ENCODE measurements at places on chromosomes 7 and 10.

DNA sequence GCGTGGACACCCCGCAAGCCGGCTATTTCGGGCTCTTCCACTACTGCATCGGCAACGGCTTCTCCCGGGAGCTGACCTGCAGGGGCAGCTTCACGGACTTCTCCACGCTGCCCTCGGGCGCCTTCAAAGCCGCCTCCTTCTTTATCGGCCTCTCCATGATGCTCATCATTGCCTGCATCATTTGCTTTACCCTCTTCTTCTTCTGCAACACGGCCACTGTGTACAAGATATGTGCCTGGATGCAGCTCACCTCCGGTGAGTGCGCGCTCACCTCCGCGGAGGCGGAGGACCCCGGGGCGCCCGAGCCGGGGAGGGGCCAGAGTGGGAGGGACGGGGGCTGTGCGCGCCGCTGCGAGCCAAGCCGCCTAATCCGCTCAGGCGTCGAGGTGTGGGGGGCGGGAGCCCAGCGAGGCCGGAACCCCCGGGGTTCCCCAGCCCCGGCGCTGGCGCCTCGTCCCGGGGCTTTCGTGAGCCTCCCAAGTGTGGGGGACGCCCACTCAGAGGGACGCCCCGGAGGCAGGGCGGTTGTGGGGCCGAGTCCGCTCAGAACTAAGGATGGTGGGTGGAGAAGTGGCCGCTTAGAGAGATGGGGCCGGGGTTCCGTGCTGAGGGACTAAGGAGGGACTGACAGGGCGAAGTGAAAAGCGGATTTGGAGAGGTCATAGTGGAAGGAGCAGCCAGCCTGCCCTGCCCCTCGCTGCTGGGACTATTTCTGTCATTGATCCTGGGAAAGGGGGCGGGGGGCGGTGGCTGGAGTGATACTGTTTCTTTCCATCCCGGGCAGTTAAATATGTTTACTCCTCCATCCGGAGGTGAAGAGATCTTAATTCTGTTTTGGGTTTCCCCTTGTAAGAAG is 795 bp downstream of the LHFPL3 start:
- DNase-seq = no peak

GRCh38 chr7:69518705-69519077 is 79.6 kb upstream of the AUTS2 start:
- no peak for DNase-seq

DNA sequence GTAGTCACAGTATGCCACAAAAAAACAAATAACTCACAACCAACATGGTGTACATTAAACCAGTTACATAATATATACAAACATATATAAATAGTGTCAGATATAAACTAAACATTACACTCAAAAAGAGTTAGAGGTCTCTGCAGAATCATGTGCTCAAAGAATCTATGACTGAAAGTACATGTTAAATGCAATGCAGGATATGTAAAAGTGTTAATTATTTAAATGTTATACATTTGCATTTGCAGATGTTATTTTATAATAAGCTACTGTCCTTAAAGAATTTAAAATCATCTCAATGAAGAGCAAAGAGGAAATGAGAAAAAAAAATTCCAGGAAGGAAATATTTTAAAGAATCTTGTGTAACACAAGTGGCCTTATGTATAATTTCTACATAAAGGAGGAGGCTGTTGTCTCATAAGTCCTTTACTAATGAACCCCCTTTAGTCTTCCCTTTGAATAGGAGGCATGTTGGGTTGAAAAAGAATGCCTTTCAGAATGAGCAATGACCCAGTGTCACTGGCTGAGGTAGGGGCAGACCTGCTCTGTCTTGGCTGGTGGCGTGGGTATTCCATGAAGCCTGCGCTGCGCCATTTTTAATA is 148.9 kb downstream of the ITGA8 start:
- DNase-seq = no peak

GRCh38 chr7:80922253-80923049 is 3.6 kb upstream of the SEMA3C start:
- DNase-seq = no peak

- no peak for DNase-seq
Observed at GRCh38 chr7:115632636-115633035, 397.9 kb downstream of the TFEC start.

- no peak for DNase-seq
Observed at GRCh38 chr10:116630020-116630419, 9.3 kb downstream of the PNLIPRP2 start.

DNA sequence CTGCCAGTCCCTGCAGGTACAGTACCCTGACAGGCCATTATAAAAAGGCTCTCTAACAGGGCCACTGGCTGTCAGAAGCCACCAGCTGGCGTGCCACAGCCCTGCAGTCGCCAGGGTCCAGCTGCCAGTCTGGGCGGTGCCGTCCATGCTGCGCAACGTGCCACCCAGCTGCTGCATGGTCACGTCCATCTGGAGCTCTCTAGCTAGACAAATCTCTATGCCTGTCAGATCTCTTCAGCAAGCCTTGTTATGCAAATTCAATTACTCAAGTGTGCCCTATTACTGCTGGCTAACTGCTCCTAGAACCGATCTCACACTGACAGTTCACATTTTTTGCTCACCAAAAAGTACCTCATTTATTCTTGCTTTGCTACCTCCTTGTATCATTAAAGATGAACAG is 75.9 kb downstream of the HIBADH start:
- no peak for DNase-seq

- no peak for DNase-seq
Observed at GRCh38 chr7:13822678-13823077, 166.8 kb downstream of the ETV1 start.

- no peak for DNase-seq
Observed at GRCh38 chr7:75988568-75989499, 5.6 kb downstream of the TMEM120A start.

DNA sequence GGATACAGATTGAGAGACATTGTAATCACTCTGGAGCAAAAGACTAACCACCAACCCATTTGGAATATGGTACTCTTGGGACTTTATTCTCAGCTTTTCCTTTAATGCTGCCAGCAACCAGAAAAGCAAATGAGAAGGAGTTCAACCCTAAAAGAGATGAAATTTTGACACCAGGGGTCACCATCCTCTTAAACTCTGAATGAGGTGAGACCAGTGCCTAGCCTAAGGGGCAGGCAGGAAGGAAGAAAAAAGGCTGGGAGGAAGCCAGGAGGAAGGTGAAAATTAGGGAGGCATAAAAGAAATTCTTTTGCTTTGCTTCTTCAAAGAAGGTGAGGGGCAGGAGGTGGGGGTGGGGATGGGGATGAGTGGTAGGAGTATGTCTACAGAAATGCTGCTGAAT is 135.8 kb downstream of the JAZF1 start:
- no peak for DNase-seq

GRCh38 chr10:3235996-3236510 is 63.5 kb upstream of the PITRM1 start:
- DNase-seq = no peak

- DNase-seq = no peak
Observed at GRCh38 chr7:27423290-27423689, 180.7 kb downstream of the EVX1 start.

GRCh38 chr7:44754802-44755697 is 6.4 kb downstream of the ZMIZ2 start:
- no peak for DNase-seq

DNA sequence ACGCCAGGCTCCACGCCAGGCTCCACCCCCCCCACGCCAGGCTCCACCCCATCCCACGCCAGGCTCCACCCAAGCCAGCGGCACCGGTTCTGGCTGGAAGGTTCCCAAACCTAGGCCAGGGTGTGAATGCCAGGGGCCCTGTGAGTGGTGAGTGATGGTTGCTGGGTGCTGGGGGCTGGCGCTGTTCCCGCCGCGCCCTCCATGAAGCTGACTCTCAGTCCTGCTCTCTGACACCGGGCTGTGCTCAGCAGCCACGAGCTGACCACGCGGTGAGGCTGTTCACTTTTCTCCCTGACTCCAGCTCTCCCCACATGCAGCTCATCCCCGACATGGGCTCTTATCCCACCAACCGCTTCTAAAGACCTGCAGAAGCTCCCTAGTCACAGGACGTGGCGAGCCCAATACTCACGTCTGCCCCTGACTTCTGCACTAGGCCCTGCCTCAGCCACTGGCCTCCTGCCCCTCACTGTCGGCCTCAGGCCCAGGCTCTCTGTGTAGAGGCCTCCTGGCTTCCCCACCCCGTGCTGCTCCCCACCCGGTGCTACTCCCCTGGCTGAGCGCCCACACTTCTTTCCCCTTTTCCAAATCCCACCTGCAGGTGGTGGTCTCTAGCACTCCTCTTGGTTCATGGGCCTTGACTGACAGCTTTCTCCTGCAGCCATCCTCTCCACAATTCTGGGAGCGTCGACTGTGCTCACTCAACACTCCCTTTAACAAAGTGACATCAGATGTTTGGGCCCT is 603.0 kb downstream of the PTPRN2 start:
- no peak for DNase-seq

DNA sequence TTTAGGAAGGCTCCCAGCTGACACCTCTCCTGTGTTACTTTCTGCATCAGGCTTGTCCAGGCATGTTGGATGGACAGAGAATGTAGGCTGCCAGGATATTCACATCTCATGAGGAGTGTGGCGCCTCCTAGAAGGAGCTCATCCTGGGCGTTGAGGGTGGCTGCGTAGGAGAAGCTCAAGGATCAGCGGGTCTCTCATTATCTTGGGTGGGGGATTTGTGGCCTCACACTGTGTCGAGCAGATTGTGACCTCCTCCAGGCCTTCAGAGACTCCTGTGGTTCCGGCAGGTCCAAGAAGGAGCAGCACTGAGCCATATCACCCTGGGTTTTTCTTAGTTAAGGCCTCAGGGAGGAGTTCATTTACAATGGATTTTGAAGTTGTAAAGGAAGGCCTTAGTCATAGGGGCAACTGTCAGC is 8.7 kb upstream of the COBL start:
- DNase-seq = no peak

DNA sequence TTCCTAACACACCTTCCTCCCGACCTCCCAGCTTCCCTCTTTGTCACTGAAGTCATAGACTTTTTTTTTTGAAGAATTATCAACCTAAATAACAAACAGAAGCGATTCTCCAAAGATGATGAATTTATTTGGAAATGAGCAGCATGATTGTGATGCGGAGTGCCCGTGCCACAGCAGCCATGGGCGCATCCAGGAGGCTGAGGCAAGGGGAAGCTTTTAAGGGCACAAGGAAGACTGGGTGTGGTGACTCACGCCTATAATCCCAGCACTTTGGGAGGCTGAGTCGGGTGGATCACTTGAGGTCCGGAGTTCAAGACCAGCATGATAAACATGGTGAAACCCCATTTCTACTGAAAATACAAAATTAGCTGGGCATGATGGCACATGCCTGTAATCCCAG is 16.2 kb upstream of the GIMAP8 start:
- DNase-seq = no peak

- DNase-seq = no peak
Observed at GRCh38 chr7:101173752-101174244, 6.3 kb downstream of the NAT16 start.

- no peak for DNase-seq
Observed at GRCh38 chr7:107816011-107816566, 13.1 kb upstream of the SLC26A3 start.

DNA sequence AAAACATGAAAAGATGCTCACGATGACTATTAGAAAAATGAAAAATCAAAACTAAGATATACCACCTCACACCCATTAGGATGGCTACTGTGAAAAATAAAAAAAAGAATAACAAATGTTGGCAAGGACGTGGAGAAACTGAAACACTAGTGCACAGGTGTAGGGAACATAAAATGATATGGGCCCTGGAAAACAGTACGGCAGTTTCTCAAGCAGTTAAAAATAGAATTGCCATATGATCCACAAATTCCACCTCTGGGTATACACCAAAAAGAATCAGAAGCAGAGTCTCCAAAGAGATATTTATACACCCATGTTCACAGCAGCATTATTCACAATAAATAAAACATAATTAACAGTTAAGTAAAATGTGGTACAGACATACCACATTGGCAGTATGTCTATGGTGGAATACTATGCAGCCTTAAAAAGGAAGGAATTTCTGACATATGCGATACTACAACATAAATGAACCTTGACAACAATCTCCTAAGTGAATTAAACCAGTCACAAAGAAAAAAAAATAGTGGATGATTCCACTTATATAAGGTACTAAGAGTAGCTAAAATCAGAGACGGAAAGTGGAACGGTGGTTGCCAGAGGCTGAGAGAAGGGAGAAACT is 69.7 kb downstream of the KMT2C start:
- DNase-seq = no peak

DNA sequence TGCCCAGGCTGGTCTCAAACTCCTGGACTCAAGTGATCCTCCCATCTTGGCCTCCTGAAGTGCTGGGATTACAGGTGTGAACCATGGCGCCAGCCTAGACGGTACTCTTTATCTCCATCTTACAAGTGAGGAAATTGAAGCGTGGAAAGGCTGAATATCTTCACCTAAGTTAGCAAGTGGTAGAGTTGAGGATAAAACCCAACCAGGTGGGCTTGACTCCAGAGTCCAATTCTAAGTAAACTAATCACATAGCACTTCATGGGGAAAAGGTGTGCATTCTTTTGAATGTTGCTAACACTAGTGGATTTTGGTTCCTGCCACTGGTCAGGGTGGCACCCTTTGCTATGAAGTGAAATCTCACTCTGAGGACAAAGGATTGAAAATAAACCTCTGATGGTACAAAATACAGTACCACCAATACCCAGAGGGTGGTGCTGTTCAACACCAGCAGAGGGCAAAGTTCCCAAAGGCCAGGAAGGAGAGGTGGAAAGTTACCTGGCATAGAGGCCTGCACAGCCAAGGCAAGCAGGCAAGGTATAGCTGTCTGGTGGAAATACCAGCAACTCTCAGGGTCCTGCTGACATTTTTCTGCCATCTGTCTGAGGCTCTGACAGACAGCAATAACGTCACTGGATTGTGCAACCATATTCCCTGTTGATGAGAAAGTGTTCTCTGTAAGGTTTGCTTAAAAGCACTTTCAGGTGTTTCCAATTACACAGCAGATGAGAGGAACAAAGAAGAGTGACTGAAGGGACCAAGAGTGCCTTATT is 17.6 kb downstream of the ZDHHC16 start:
- DNase-seq = peak; percentile 62

DNA sequence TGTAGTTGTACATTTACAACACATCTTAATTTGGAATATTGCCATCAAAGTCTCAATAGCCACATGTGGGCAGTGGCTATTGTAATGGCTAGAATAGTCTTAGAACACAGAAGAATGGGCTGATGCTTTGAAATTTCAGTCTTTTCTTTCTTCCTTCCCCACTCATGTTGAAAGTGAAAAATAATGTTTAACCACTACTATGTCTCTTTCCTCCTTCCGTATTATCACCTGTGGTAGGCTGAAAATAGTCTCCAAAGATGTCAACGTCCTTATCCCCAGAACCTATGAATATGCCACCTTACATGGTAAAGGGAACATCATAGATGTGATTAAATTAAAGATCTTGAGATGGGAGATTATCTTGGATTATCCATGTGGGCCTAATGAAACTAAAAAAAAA is 154.0 kb downstream of the SUGCT start:
- DNase-seq = no peak

- no peak for DNase-seq
Observed at GRCh38 chr10:3793553-3793952, 8.5 kb upstream of the KLF6 start.

- DNase-seq = no peak
Observed at GRCh38 chr7:1720326-1720725, 50.2 kb downstream of the ELFN1 start.

- DNase-seq = no peak
Observed at GRCh38 chr7:42057331-42057730, 179.7 kb downstream of the GLI3 start.

GRCh38 chr7:2878306-2878705 is 34.2 kb upstream of the GNA12 start:
- DNase-seq = no peak

GRCh38 chr10:26499426-26499825 is 61.3 kb downstream of the APBB1IP start:
- DNase-seq = no peak

GRCh38 chr10:62183857-62184795 is 84.5 kb downstream of the RTKN2 start:
- DNase-seq = peak; percentile 9
